Stimulated activated CD8-positive, alpha-beta memory T cell treated with anti-CD3 and anti-CD28 coated beads, Interleukin-7, amount 100 ng/mL, for 1 hour (primary cell): ENCODE measurements at places on chromosomes 11 and 22.

GRCh38 chr11:108923413-108923812 is 258.5 kb downstream of the DDX10 start:
- DNase-seq: no peak

- no peak for DNase-seq
Observed at GRCh38 chr11:2929950-2930703, 907 bp upstream of the PHLDA2 start.

- DNase-seq: no peak
Observed at GRCh38 chr11:17921659-17922415, 91.0 kb downstream of the SERGEF start.

DNA sequence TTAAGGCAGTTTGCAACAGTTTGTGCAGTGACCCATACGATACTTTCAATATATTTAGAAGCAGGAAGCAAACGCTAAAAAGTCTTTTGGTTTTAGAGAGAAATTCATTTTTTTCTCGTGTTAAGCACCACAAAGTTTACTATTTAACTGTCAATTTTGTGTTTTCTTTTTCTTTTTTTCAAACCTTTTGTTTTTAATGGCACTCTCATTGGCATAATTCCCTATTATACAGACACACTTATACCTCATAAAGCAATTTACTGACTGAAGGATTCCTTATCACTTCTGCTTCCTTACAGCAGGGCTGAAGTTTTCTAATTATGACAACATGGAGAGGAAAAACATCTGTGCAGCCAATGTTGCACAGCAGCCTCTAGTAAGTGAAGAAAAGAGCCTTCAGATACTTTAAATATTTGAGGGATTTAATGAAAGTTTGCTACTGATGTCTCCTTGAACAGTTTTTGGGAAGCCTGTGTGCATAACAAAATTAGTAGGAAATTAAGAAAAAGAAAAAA is 2191.2 kb downstream of the LRRC4C start:
- no peak for DNase-seq

DNA sequence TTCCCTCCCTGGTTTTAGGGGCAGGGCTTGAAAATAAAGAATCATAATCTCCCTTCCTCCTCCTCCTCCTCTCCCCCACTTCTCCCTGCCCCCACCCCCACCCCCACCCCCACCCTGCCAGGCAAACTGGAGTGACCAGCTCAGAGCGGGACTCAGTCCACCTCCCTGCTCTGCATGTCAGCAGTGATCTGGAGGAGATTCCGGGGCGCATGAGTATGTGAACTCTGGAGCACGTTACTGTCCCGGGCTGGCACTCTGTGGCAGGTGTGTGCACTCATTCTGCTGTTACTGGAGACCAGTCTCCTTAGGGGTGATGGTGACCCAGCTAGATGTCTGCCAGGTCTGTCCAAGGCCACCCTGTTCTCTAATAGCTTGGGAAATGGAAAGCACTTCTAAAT is 33.9 kb downstream of the MARK2 start:
- no peak for DNase-seq

DNA sequence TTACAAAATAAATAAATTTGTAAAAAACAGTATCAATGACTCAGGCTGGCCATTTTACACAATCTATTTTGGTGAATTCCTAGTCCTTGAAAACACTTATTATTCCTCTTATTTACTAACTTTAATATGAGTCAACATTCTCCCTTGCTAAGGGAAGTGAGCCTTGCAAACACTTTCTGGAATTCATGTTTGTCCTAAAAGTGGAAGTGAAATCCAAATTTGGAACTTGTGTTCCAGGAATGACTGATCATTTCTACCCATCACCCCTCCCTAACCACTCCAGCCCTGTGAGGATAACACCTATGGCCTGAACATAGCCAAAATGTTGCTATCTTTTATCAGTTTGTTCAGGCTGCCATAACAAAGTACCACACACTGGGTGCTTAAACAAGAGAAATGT is 83.1 kb downstream of the OR5AK2 start:
- DNase-seq: no peak
